OCI-LY7 (cell line): ENCODE measurements at places on chromosomes 13 and 19. TPM values are rescaled to one million over a fixed set of nuclear protein-coding genes. Genes with fewer than 3 reads are reported as not detected.

DNA sequence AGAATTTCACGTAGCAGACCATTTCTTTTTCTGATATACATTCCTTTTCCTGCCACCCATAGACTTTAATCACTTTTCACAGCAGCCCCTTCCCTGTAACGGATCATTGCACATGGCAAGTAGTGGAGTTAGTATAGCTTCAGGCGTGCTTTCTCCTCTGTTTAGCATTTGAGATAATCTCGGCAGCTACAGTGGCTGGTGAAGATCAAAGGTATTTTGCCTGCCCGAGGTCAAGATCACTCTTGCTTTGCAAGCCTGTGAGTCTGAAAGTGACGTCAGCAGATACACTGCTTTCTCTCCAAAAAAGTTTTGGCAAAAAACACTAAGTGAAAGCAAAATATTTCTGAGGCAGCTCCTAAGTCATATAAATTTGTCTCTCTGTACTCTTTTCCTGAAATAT is 260.0 kb downstream of the NDFIP2 start:
- no peak for DNase-seq

DNA sequence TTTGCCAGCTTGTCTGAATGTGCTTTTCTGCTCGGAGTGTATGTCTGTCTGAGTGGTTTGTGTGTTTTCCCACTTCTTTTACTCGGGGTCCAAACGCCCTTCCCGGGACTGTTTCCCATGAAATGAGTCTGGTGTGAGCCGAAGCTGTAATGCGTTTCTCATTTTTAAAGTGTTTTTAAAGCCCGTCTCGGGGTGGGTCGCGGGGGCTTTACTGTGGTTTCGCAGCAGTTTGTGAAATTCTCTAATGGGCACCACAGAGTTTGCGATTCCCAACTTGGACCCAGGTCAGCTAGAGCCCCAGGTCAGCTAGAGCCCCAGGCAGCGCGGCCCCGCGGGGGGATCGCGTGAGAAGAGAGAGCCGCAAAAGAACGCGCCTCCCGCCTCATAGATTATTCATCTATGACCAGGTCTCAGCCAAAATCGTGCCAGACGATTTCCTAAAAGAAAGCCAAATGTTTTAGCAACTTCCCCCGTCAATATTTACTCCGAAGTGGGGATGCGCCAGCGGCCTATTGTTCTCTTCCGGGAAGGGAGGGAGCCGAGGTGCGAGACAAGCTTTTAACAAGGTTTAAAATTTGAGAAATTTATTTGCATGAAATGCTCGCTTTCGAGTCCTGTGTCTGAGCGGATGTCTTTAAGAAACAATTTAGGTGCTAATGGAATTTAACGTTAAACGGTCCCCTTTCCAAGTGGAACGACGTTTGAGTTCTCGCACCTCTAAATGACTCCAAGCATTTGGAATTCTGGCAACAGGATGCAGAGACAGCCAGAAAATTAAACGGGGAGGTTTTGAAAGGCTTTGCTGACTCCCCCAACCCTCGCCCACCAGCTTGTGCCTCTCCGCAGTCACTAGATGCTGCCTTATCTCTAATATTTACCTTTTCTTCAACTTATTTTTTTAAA is 2.2 kb downstream of the ZIC2 start:
- no peak for DNase-seq

DNA sequence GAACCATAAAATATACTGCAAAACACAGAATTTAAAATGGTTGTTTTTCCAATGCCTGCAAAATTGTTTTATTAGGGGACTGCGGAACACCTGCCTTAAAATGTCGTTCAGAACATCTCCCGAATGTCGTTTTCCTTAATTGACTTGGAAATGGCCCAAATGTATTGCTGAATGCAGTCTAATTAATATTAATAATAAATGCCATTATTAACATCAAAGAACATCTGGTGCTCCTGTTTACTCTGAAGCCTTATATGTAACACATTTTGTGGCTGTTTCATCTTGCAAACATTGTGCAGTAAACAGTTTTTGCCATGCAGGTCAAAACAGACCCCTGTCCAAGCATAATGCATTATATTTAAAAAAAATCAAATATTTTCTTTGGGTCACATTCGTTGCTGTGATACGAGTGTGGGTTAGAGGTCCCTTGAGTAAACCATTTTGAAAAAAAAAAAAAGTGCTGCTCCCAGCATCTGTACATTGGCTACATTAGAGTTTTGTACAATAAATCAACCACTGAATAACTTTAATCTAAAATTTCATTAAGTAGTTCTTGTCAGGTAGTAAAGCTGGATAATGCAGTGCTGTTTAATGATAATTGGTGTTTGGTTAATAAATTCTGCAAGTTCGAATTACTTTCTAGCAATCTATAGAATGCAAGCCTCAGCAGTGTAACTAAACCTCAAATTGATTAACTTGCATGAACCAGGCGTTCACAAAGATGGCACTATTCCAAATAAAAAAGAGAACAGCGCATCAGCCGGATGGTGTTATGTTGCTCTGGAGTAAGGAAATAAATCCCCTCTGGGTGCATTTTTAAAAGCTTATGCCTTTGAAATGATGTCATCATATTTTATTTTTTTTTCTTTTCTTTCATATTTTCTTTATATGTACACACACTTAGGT is 140.2 kb downstream of the ZNF536 start:
- DNase-seq, result no peak

DNA sequence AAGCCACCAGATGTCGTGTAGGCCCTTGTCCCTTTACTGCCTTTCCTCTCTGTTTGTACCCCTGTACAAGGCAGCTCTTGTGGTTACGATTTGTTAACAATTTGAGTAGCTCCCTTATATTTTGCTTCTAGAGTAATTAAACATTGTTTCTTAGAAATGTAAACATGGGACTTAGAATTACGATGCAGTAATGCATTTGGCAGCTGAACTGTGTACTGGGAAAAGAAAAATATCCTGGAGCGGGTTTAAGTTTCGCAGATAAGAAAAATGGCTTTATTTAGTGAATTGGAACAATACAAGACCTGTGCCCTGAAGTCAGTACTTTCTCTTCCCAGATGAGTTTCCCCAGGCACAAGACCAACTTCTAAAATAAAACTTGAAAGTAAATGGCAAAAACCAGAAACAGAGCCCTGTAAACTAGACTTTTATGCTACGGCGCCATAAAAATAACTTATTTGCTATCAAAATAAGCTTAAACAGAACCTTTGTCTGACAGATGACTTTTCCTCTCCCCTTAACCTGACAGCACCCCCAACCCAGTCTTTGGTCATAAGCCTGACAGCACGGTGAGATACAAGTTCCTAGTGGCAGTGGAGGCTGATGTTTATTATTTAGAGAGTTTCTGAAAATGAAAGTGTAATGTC is 63.0 kb downstream of the LRCH1 start:
- no peak for DNase-seq

- no peak for DNase-seq
These were observed 1108.8 kb upstream of the PCDH20 start for GRCh38 chr13:62524498-62524897.

- no peak for DNase-seq
These were observed 178.7 kb upstream of the PCDH9 start for GRCh38 chr13:67408798-67409197.

GRCh38 chr19:29104605-29105241 is 108.2 kb downstream of the UQCRFS1 start:
- no peak for DNase-seq

GRCh38 chr13:81639984-81640582 is 1299.2 kb upstream of the SPRY2 start:
- peak; percentile 1 for DNase-seq

DNA sequence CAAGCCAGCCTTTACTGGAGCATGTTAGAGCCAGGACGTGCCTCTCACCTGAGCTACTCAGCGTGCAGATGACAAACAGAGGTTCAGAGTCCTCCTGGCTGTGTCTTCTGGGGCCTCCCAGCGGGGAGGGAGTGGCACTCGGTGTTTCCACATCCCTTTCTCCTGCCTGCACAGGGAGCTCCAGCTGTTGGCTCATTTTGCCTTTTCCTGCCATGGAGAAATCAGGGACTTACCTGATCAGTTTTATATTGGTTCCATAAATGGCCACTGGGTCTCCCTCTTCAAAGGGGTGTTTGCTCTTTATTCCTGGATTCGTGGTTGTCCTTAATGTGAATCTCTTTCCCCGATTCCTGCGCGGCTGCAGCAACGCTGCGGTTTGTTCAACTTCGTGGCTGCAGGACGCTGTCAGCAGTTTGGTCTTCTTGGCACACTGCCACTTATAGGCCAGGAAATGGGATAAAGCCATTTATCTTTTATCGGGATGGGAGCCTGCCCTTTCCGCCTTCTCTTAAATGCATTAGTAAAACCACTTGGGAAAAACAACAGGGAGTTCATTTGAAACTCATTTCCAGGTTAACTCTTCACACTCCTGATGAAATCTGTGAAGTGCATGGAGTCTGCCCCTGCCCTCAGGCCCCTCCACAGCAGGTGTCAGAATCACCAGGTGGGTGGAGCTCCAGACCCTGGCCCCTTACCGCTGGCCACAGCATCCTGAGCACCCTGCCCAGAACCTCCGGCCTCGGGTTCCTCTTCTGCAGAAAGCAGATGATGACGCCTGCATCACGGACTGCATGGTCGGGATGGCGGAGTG is 39.8 kb upstream of the MCF2L start:
- DNase-seq, result no peak

GRCh38 chr13:80249516-80250212 is 91.3 kb downstream of the SPRY2 start:
- DNase-seq, result no peak

DNA sequence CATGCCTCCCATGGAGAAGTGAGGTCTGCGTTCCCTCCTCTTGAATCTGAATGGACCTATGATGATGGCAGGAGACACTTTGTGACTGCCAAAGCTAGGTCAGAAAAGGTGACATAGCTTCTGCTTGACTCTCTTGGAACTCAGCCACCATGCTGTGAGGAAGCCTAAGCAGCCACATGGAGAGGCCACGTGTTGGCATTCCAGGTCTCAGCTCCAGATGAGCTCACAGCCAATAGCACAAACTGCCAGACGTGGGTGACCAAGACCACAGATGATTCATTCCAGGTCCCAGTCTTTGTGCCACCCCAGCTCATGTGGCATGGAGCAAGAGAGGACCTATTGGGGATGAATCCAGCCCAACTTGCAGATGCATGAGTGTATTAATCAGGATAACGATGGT is 8.7 kb upstream of the GGACT start:
- no peak for DNase-seq

DNA sequence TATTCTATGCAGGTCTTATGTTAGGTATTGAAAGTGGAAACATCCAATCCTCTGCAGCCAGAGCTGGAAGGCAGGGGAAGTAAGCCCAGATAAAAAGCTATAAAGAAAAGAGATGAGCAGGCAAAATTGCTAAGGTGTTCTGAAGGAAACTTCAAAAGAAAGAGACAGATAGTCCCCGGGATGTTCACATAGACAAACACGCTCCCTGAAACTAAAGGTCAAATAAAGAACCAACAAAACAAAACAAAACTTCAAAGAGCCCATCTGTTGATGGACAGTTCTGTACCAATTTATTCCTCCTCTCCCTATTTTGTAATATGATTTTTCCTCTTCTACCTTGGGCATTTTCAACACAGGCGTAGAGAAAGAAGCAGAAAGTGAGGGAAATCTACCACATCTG is 11.3 kb upstream of the NDFIP2 start:
- no peak for DNase-seq

DNA sequence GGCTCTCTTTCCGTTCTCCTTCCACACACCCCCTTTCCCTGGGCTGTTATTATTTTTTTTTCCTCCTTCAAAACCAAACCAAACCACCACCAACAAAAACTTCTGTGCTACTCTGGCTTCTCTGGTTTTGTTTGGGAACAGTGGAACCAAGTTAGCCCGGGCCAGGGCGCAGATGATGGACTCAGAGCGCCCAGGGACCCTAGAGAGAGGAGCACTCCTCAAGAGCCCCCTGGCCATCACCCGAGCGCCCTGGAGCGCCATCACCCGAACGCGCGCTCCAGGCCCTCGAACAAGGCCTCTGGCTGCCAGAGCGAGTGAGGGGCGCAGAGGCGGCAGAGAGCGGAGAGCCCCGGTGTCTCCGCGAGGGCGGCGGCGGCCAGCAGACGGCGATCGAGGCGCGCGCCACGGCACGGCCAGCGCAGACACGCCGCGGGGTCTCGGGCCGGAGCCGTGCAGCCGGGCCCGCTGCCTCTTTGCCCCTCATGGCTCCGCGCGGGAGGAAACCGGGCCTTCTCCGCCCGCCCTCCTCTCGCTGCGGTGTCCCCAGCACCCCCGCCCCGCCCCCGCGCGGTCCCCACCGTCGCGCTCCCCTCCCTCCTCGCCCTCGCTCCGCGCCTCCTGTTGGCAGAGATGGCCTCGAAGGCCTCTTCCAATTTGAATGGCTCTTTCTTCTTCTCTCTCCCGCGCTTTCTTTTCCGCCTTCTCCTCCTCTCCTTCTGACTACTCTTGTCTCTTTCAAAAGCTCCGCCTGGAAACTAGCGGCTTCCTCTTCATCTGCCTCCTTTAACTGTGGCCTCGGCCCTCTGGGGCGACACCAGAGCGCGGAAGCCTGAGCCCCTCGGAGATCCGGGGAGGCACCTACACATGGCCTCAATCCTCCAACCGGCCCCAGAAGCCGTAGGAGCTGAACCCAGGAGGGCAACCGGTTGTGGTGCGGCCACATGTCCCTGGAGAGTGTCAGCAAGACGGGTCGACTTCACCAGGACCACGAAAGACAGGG is 4.1 kb upstream of the SOX1 start:
- no peak for DNase-seq

- no peak for DNase-seq
These were observed at the start of gene DCLK1 for GRCh38 chr13:36131222-36131930. TSS of gene DCLK1 (minus strand) at chr13:36131382.

GRCh38 chr19:32101206-32101605 is 244.2 kb upstream of the ZNF507 start:
- no peak for DNase-seq

- no peak for DNase-seq
These were observed 6.0 kb upstream of the SULT2A1 start for GRCh38 chr19:47891923-47892666.

DNA sequence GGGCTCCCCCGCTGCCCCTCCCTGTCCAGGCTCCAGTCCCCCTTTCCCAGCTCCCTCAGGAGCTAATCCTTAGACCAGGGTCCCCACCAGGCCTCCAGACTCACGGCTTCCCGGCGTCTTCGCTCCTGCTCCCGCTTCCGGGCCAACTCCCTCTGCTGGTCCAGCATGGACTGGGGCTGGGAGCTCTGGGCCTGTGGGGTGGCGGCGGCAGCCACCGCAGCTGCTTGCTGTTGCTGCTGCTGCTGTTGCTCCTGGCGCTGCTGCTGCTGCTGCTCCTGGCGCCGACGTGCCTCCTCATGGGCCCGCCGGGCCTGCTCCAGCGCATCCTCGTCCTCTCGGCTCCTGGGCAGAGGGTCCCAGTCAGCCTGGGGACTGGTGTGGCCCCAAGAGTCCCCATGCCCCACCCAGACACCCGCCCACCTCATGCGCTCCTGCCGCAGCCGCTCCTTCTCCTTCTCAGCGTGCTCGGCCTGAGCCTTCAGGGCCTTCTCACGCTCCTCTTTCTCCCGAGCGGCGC is 6.4 kb upstream of the EPHX3 start:
- no peak for DNase-seq

ATXN8OS gene
- not detected in 2 replicates for total RNA-seq

CLEC17A gene
- total RNA-seq, result 22.5 and 27.4 TPM in 2 replicates

CPT1C gene
- total RNA-seq, result 0.86 and 2.6 TPM in 2 replicates

PNMA8B gene
- total RNA-seq, result 0.33 and 0.40 TPM in 2 replicates

TEX101 gene
- not detected in 2 replicates for total RNA-seq

PODNL1 gene
- 0.20 TPM in 1 of 2 replicates, not detected in the other for total RNA-seq

PLK5 gene
- total RNA-seq, result 0.17 and 0.26 TPM in 2 replicates

COX7A1 gene
- not detected in 2 replicates for total RNA-seq

SMIM44 gene
- total RNA-seq, result not detected in 2 replicates

F10 gene
- not detected in 2 replicates for total RNA-seq

SIGLEC12 gene
- total RNA-seq, result not detected in 2 replicates

CYP2A6 gene
- total RNA-seq, result not detected in 2 replicates

ACER1 gene
- not detected in 2 replicates for total RNA-seq
